Subcutaneous preadipocyte (primary cell): ENCODE measurements at places on chromosomes 2 and 18. TPM values are rescaled to one million over a fixed set of nuclear protein-coding genes. Genes with fewer than 3 reads are reported as not detected.

Gene UGT1A5
- not detected in 2 replicates for total RNA-seq

Gene B4GALT6
- total RNA-seq, result 3.7 and 6.3 TPM in 2 replicates

Gene MC5R
- not detected in 2 replicates for total RNA-seq

Gene REG1B
- total RNA-seq, result not detected in 2 replicates

Gene NBEAL1
- 34.9 and 38.5 TPM in 2 replicates for total RNA-seq

Gene PCBP1
- total RNA-seq, result 43.4 and 46.9 TPM in 2 replicates

Gene ANKRD62
- not detected in 2 replicates for total RNA-seq

Gene IL36A
- total RNA-seq, result not detected in 2 replicates

Gene PIK3C3
- 38.1 and 39.7 TPM in 2 replicates for total RNA-seq

Gene TBR1
- total RNA-seq, result under 0.01 TPM in 2 replicates

Gene SIGLEC15
- 0.73 and 5.1 TPM in 2 replicates for total RNA-seq

Gene FMNL2
- total RNA-seq, result 38.2 and 83.5 TPM in 2 replicates

Gene TEX44
- not detected in 2 replicates for total RNA-seq

Gene NPHP1
- total RNA-seq, result 5.3 and 5.5 TPM in 2 replicates

Gene UGT1A3
- not detected in 2 replicates for total RNA-seq

Gene PLCL1
- total RNA-seq, result 0.20 and 0.37 TPM in 2 replicates

Gene ZAP70
- not detected in 2 replicates for total RNA-seq

Gene ASXL2
- 9.9 and 16.8 TPM in 2 replicates for total RNA-seq

Gene SLC5A7
- total RNA-seq, result not detected in 2 replicates

Gene EPAS1
- total RNA-seq, result 60.3 and 73.3 TPM in 2 replicates

Gene DCC
- under 0.01 TPM in 1 of 2 replicates, not detected in the other for total RNA-seq

Gene GPC1
- 87.6 and 88.9 TPM in 2 replicates for total RNA-seq

Gene CCDC74A
- 5.9 and 6.6 TPM in 2 replicates for total RNA-seq
